ENCODE measurements at places on chromosomes 7 and 10. TPM values are rescaled to one million over a fixed set of nuclear protein-coding genes. Genes with fewer than 3 reads are reported as not detected.

- DNase-seq, result peak; percentile 74
These were observed 45.1 kb downstream of the AMZ1 start for GRCh38 chr7:2732959-2733584.

DNA sequence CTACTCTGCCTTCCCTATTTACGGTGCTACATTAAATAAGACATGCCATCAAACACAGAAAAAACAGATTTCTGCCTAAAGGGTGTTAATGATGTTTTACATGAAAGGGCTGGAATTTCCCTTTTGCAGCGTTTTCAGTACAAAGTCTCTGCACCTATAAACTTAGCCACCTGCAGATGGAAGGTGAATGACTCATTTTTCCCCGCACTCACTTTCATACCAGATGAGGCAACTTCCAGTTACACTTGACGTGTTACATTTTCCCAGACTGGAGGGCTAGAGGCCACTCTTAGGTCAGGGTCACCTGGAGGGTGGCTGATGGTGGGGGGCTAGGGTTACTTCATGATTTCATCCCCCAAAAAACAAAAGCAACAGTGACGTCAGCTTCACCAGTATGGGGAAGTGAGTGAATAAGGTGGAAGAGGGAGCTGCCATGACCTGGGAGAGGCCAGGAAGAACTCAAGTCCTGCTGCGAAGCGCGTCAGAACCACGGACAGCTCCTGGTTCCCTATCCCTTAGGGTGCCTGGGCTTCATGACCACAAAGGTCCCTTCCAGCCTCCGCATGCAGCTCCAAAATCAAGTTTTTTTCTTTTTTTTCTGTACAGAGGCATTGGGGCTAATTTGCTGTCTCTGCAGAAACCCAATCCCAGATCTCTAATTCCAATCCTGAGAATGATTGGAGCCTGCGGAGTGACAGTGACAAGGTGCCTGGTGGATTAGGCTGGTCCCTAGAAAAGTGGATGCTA is 94.0 kb downstream of the ADARB2 start:
- DNase-seq, result peak; percentile 25

GRCh38 chr7:5445981-5446594 is 22.5 kb upstream of the TNRC18 start:
- DNase-seq, result no peak

DNA sequence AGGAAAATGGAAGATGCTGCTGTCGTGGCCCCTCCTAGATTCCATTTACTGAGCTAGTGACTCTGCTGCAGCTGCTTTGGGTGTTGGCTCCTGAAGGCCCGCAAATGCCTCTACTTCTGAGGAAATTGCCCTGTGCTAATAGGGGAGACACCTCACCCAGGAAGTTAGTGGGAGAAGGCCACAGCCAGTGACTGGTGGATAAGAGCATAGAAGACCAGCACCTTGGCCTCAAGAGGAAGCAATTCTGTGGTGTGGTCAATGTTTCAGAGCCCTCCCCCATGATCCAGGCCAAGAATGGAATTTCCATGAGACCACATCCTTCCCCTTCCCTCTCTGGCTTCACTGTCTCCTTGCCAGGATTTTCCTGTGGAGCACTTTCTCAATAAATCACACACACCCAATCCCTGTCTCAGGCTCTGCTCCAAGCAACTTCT is 25.0 kb upstream of the FZD1 start:
- DNase-seq, result peak; percentile 48

GRCh38 chr10:26323219-26323618 is 106.6 kb downstream of the GAD2 start:
- DNase-seq, result no peak

DNA sequence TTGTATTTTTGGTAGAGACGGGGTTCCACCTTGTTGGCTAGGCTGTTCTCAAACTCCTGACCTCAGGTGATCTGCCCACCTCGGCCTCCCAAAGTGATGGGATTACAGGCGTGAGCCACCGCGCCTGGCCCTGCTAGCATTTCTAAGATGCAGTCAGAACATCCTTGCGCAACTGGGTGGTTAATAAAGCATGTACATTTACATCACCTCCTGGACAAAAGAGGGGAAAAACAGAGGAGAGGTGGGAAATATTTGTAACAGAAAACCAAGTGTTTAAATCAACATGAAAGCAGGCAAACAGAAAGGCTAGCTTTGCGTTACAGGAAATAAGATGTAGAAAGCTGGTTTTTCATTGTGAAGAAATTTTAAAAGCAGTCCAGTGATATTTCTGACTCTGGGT is 220.9 kb upstream of the KMT2E start:
- DNase-seq, result no peak

DNA sequence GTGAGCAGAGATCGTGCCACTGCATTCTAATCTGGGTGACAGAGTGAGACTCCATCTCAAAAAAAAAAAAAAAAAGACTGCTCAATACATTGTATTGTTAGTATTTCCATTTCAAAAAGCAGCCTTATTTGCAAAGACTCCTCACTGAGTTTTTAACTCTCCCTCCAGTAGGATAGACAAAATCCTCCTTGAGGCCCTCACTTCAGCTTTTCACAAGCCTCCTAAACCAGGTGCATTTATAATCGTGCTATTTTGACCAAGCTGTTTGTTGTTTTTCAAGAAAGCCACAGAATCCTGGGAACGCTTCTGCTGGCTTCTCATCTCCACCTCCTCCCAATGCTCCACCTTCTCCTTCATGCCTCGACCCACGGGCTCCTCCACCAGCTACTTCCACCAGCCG is 6.3 kb upstream of the DDIT4 start:
- no peak for DNase-seq

DNA sequence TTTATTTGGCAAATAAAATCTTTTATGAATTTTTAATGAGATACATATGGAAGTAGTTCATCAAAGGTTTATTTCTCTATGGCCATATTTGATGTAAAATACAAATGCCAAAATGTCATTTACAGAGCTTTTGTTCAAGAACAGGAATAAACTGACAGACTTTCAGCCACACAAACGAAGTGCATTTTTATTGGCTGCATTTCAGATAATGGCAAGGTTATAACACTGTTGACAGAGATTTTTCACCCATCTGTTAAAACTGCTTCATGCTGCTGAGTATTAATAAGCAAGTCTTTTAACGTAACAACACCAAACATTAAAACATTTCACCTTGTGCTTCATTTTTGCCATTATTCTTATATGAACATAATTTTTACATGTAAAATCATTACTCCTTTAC is 254.4 kb downstream of the ANKRD7 start:
- no peak for DNase-seq

DNA sequence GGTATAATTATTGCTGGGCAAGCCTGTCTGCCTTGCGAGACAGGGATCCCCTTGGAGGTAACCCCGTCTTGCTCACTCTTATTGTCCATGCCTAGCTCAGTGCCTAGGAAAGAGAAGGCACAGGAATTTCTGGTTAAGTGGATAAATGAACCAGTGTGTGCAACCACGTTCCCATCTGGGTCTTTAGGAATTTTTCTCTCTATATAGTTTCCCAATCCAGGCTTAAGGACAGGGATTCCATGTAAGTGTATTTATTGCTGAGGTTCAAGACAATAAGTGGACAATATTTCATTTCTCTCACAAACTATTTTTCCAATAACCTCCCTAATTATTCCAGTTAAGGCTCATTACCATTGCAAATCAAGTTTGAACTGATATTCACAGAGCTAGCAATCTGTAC is 8.9 kb upstream of the ADAM12 start:
- DNase-seq, result no peak

GRCh38 chr7:43766564-43766963 is 8.1 kb downstream of the BLVRA start:
- DNase-seq, result no peak

- DNase-seq, result no peak
These were observed 18.0 kb downstream of the STX1A start for GRCh38 chr7:73701357-73701995.

DNA sequence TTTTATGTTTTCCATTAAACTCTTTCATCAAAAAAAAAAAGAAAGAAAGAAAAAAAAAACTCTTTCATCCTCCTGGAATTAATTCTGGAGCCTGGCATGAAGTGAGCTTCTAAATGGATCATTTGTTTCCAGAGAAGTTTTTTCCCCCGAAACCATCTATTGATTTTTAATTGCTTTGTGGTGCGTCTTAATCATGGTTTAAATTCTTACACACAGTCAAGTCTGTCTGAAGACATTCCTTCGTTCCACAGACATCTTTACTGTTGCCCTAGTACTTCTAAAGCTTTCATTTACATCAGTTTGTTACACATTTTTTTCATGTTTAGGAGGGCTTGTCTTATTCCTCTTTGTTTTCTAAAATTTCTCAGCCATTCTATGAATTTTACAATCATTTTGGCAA is 493.4 kb upstream of the FOXK1 start:
- no peak for DNase-seq

GRCh38 chr7:46115410-46115809 is 194.3 kb upstream of the IGFBP3 start:
- DNase-seq, result no peak

GRCh38 chr7:22662556-22663356 is 64.2 kb upstream of the IL6 start:
- no peak for DNase-seq

AGR3 gene
- not detected for total RNA-seq

CACNA2D1 gene
- total RNA-seq, result 9.7 TPM

CRYGN gene
- not detected for total RNA-seq

Data from MG63 (cell line).